Activated naive CD4-positive, alpha-beta T cell treated with anti-CD3 and anti-CD28 coated beads for 36 hours (primary cell): ENCODE measurements at places on chromosomes 7 and 10.

DNA sequence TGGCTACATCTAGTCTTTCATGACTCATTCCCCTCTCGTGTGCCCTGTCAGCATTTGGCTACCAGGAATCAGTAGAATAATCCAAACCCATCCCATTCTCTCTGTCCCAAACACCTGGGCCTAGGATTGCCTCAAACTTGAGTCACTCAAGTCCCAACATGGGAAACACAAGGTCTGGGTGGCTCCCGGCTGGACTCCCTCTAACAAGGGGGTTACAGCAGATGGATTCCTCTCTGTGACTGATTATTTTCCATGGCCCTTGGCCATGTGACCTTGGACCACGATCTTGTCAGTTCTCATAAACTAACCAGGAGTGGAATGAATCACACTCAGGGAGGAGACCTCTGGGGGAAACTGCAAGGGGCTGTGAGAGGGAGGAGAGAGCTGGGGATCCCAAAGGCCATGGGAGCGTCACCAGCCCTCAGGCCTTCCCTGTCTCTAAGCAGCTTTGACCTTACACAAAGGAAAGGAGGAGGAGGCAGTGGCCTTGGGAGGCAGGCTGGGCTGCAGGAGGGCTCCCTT lies 533.1 kb downstream of the KCNMA1 start:
- DNase-seq = no peak

DNA sequence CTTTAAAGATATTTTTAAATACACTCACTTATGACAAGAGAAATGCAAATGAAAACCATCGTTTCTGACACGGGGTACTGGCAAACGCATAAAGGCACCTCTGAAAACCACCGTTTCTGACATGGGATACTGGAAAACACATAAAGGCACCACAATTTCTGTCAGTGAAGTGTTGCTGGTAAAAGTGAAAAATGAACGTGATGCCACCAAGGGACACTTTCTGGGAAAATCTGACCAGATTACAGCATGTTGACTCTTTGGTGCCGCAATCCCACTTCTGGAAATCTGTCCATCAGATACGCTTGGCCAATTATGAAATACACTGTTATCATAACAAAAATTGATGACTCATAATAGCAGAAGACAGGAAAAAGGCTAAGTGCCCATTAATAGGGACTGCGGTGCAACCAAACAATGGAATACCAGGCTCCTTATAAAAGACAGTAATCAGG lies 131.7 kb downstream of the ZMYND11 start:
- DNase-seq = no peak

GRCh38 chr10:67296926-67297325 lies 371.1 kb downstream of the LRRTM3 start:
- DNase-seq = no peak

DNA sequence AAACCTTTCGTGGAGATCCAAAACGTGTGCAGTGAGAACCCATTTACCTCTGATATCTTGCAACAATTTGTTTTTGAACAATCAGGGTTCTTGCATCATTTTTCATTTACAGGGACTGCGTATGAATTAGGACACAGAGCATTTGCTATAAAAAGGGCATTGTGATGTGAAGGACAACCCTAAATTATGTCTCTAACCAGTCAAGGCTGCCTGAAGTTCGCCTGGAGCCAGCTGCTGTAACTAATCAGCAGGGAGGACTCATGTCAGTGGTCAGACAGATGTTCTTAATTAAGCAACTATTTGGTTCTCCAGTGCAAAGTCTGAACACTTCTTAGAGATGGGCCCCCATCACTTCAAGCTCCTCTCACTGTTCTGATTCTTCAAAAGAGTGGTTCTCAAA lies 674.8 kb downstream of the KCNMA1 start:
- DNase-seq = no peak

DNA sequence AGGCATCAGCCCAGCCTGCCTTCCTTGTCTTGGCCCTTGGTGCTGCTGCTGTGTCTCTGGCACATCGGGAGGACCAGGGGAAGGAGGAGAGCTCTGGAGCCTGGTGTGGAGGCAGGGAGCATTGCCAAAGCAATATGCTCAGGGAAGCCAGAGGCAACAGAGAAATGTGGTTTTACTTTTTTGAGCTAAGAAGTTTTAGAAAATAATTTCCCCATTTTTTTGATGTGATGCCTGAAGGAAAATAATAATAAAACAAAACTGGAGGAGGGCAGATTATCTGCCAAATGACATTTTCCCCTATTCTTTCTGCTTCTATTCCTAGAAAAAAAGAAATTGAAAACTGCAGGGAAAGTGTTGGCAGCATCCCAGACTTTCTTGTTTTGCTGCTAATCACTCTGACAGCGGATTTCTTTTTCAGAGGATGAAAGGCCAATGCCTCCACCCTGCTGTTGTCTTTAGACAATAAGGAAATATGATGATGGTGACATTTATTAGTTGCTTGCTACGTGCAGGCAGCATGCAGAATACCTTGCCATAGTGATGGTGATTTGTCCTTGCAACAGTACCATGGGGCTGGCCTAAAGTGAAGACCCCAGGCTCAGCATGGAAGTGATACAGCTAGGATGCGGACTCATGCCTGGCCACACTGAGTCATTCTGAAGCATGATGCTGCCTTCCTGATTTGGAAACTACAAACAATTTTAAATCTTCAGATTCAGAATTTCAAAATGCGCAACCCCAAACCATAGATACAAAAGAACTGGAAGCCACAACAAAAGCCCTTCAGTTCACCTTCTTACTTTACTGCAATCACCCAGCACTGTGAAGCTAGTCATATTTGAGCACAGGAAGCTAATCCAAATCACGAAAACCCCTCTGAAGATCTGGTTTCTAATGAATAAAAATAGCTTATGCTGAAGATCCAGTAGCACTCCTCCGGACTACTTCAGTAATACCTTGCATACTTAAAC lies 260.2 kb upstream of the TMEM72 start:
- no peak for DNase-seq

DNA sequence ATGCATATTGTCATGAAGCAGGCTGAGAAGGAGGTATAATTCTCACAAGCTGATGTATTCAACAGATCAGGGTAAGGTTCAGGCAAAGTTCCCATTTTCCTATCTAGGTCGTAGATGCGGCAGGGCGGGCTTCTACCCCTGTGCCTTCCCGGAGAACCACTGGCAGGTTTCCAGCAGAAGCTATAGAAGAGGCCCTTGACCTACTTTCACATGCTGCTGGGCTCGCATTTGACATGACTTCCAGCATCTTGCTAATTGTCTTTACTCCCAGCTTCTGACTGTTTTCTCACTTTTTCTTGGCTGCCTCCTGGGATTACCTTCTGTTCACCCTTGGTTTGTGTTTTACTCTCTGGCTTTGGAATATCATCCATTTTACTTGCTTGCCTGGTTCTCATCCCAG lies 32.6 kb upstream of the ORC5 start:
- no peak for DNase-seq

DNA sequence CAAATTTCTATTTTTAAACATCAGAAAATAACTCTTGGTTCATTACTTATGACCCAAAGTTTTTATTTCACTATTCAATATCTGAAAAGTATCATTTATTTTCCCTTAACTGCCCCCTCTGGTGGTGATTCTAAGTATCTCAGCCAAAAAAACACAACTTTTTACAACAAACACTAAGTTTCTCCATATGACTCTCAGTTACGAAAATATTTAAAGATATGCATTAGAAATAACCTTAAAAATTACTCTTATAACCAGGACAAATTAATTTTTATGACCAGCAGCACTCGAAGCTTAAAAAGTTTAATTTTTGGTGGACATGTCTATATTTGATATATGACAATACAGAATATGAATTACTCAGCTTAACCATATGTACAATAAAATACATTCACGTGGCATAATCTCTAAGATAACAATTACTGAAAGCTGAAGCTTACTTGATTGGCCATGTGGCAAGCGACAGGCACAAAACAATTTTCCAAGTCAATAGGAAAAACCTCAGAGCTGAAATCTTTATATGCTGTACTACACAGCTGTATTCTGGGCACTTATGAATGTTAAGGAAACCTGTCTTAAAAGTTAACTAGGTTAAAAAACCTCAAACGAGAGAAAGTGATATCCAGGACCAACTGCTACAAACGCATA lies 2.3 kb downstream of the HNRNPA2B1 start:
- DNase-seq = no peak

DNA sequence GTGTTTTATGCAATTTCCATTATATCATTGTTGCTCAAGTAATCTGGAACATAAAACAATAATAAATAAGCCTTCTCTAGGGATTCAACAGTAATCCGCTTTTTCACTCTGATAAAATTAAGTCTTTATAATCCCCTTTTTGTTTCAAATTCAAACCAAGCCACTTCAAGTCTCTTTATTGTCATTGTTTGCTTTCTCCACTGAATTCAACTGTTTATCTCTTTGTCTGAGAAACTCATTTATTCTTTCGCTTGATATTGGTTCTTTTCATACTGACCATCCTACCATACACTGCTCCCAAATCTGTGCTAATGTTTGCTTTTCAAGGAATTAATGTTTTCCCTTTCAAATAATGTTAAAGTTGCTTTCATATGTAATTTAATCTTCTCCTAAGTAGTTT lies 550.4 kb upstream of the PCDH15 start:
- DNase-seq = no peak

- DNase-seq = peak; percentile 16
These were observed 574 bp downstream of the MARCHF5 start for GRCh38 chr10:92291616-92291865.

GRCh38 chr10:112475575-112476218 lies 28.7 kb downstream of the VTI1A start:
- DNase-seq = no peak

DNA sequence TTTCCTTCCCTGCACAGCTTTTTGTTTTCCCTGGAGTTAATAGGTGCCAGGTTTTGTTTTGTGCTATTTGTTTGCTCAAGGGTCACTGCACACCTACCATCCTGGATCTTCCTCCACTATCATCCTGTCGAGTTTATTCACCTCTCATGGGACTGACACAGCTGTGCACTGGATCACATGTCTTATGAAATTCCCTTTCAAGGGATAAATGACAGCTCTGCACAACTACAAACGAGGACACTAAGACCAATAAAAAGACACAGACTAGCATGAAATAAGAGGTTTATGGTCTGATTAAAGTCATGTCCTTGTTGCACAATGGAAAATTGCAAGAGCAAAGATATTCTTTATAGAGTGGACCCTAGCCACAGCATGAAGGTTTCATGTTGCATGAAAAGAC lies 76.7 kb upstream of the SFMBT2 start:
- no peak for DNase-seq

- no peak for DNase-seq
These were observed 78.5 kb downstream of the CREB5 start for GRCh38 chr7:28490831-28491230.

- DNase-seq = no peak
These were observed 10.6 kb downstream of the ZMIZ2 start for GRCh38 chr7:44759246-44759645.

GRCh38 chr10:23080262-23080661 lies 15.1 kb upstream of the MSRB2 start:
- no peak for DNase-seq

GRCh38 chr10:79202188-79203013 lies 133.6 kb downstream of the ZMIZ1 start:
- DNase-seq = peak; percentile 51

DNA sequence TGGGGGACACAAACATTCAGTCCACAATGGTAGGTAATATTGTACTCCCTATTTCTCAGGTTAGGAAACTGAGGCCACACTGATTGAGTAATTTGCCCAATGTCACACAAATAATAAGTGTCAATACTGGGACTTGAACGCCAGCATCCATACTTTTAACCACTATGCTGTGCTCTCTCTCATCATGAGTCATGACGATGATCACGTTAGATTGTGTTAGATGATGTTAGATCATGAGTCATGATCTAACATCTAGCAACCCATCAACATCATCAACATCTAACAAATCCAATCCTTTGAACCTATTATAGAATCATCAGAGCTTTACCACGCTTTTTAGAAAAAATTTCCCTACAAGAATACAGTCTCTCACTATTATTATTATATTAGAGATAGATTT lies 28.1 kb upstream of the HERPUD2 start:
- DNase-seq = peak; percentile 22

GRCh38 chr10:32790483-32790882 lies 167.5 kb downstream of the ITGB1 start:
- DNase-seq = no peak

- DNase-seq = no peak
These were observed 43.3 kb upstream of the CNNM1 start for GRCh38 chr10:99285881-99286280.

GRCh38 chr10:34528320-34528719 lies 286.8 kb downstream of the PARD3 start:
- peak; percentile 14 for DNase-seq

- DNase-seq = no peak
These were observed 492.5 kb downstream of the ARL4A start for GRCh38 chr7:13179775-13180523.
